ENCODE measurements at places on chromosomes 5 and 9.

DNA sequence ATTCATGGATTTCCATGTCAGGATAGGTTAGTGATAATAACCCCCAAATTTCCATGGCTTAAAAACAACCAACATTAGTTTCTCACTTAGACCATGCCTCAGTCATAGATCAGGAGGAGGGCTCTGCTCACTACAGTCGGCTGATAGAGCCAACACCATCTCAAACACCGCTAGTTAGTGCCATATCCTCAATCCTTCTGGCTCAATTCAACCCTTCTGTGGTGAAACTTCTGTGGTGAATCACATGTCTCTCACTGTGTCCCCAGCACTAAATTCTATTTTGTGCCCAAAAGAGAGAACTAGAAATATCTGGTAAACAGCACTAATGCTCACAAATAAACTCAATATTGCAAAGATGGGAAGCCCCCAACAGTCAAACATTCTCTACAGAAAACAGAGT, 21.1 kb downstream of the ECPAS start:
- no peak for DNase-seq

- no peak for DNase-seq
Observed at GRCh38 chr5:2217219-2217618, 334.5 kb upstream of the IRX4 start.

- no peak for DNase-seq
Observed at GRCh38 chr5:110909415-110909814, 162.1 kb upstream of the TSLP start.

GRCh38 chr5:53784596-53784995, 224.2 kb downstream of the NDUFS4 start:
- DNase-seq = no peak

- DNase-seq = peak; percentile 61
Observed at GRCh38 chr9:21802418-21803000, at the start of gene MTAP. MTAP (plus strand) TSS chr9:21802636; CDS start chr9:21802749, 113 bp downstream.

DNA sequence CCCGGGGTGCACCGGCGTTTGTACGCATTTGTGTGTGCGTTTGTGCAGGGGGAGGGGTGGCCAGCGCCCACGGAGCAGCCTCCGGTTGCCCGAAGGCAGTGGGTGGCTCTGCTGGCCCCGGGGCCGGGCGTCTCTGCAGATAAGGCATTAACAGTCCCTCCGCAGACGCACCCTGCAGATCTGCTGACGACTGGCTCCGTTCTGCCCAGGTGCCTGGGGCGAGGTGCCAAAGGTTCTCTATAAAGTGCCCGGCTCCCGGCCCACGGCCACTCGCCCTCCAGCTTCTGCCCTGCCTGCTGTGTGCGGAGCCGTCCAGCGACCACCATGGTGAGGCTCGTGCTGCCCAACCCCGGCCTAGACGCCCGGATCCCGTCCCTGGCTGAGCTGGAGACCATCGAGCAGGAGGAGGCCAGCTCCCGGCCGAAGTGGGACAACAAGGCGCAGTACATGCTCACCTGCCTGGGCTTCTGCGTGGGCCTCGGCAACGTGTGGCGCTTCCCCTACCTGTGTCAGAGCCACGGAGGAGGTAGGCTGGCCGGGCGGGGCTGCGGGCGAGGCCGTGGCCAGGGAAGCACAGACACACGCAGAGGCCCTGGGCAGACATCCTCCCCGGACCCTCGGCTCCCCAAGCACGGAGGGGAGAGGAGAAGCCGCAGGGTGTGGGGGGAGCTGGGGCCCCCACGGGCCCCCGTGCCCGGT, at the start of gene SLC6A19:
Gene SLC6A19, plus strand, starts transcription at position 269 of the 699 bp plus-strand sequence. Its CDS starts 56 bp downstream, at position 325.
- no peak for DNase-seq

DNA sequence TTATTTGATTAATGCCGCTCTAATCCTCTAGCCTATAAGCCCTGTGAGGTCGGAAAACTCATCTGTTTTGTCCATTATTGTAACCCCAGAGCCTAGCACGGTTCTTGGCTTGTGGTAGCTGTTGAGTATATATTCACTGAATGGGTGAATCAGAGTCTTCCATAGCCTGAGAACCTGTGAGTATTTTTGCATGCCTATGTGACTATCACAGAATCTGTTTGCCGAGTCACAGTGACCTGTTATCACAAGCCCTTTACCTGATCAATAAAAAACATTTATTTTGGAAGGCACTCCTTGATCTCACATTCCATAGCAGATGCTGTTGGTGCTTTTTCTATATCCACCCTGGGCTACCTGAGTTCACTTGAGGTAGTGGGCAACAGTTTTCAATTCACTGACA, 125.0 kb upstream of the STC2 start:
- no peak for DNase-seq

DNA sequence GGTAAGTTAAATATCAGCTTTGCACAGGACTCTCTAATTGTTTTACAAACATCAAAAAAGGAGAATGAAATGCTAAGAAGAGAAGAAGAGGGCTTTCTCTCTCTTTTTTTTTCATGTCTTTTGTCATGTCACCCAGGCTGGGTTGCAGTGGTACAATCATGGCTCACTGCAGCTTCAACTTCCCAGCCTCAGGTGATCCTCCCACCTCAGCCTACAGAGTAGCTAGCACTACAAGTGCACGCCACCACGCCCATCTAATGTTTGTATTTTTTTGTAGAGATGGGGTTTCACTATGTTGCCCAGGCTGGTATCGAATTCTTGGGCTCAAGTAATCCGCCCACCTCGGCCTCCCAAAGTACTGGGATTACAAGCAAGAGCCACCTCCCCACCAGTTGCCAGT, 18.6 kb downstream of the SERINC5 start:
- DNase-seq = no peak

DNA sequence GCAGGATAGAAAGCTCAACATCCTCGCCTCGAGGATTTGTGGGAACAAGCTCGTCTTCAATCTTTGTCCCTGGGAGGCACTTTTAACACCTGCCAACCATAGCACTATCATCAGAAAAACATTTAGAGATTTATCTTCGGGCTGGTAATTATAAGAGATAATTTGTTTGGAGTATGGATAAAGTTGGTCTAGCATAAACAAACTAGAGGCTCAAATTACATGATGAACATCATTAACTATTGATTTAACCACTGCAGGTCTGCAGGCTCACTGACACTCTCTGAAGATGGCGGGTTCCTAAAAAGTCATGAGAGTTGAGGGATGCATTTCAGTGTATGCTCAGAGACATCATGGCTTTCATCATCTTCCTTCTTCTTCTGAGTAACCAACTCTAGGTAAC, 25.8 kb upstream of the PCA3 start:
- no peak for DNase-seq

GRCh38 chr5:140594169-140594568, 29.5 kb downstream of the SLC35A4 start:
- no peak for DNase-seq

DNA sequence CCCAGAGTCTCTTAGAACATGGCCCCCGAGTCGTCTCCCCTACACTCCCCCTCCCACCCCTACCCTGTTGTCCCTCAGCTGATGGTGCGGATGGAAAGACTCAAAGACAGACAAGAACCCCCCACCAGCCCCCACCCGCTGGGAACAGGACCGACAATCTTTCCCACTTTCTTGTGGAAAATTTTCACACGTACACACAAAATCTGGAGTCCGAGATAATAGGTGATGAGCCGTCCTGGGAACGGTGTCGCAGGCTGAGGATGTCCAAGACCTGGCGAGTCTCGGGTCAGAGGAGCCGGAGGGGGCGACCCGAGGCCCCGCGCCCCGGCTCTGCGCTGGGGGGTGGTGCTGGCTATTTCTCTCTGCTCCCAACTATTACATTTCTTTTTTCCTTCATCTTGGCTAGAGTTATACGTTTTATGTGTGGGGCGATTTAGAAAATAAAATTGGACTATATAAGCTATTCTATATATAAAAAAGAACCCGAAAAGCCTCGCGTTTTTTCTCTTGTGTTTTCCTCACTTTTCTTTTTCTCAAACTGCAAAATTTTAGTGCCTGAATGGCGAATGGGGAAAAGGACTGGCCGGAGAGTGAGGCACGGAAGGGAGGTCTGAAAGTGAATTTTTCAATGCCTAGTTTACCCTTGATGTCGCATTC, 188.8 kb downstream of the MEF2C start:
- DNase-seq = no peak

DNA sequence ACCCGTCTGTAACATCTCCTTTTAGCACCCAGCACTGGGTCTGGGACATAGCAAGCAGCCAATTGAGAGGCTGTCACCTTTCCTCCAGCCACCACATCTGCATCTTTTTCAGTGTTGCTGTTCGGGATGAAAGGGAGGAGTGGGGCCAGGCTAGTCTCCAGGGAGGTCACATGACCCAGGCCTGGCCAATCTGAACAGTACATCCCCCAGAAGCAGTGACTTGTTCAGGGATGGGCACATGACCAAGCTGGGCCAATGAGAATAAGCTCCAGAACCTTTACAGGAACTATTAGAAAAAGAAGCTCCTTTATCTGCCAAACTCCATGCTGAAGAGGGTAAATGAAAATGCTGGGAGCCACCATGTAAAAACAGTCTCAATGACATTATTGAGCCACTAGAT, 359.0 kb downstream of the SLIT3 start:
- DNase-seq = no peak

DNA sequence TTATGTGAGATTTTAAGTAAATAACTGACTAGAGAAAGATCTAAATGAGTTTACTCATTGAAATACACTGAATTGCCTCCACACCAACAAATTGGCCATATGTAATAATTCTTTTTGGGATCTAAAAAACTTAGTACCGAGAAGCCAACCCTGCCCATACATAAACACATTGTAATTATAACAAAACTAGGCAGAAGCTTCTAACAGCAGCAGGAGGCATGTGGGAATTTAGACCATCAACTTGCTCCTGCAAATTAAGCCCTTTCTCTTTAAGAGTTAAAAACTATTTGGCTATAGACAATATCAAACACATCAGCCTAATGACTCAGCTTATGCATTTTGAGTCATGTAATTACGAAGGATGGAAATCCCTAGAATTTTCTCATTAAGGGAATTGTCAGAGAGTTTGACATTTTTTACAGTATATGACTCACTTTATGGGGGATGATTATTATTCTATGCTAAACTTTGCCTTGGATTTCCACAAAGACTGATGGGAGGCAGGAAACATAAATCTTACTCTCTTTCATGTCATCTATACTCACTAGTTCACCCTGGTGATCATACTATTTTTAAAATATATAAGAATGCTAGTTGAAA, 1.0 kb downstream of the IL7R start:
- no peak for DNase-seq

DNA sequence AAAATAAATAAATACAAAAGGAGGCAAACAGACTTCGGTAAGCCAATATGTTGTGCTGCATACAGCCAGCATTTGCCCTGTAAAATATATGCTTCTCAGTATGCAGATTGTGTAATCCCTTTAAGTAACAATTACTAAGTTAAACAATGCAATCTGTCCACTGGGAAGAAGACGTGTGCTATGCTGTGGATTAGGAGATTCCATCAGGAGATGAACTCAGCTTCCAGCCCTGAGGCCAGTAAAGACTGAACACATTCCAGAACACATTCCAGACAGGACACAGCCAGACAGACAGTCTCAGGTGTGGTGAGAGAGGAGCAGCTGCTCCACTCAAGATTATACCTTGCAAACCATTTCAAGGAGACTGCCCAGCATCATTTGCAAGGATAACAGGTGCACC, 97.8 kb downstream of the MPDZ start:
- no peak for DNase-seq

- DNase-seq = no peak
Observed at GRCh38 chr9:89375191-89375760, 57.0 kb downstream of the SECISBP2 start.

DNA sequence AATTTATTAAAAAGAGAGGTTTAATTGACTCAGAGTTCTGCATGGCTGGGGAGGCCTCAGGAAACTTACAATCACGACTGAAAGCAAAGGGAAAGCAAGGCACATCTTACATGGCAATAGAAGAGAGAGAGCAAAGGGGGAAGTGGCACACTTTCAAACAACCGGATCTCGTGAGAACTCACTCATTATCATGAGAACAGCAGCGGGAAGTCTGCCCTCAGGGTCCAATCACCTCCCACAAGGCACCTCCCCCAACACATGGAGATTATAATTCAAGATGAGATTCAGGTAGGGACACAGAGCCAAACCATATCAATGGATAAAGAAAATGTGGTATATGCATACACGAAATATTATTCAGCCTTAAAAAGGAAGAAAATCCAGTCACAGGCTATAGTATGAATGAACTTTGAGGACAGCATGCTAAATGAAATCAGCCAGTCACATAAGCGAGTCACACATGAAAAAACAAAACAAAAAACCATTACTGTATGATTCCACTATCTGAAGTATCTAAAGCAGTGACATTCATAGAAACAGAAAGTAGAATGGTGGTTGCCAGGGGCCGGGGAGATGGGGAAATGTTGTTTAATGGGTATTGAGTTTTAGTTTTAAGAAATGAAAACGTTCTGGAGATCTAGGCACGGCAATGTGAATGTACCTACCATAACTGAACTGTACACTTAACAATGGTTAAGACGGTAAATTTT, 83.4 kb upstream of the PCA3 start:
- DNase-seq = no peak

GRCh38 chr5:98880151-98880550, 48.7 kb downstream of the CHD1 start:
- DNase-seq = no peak

DNA sequence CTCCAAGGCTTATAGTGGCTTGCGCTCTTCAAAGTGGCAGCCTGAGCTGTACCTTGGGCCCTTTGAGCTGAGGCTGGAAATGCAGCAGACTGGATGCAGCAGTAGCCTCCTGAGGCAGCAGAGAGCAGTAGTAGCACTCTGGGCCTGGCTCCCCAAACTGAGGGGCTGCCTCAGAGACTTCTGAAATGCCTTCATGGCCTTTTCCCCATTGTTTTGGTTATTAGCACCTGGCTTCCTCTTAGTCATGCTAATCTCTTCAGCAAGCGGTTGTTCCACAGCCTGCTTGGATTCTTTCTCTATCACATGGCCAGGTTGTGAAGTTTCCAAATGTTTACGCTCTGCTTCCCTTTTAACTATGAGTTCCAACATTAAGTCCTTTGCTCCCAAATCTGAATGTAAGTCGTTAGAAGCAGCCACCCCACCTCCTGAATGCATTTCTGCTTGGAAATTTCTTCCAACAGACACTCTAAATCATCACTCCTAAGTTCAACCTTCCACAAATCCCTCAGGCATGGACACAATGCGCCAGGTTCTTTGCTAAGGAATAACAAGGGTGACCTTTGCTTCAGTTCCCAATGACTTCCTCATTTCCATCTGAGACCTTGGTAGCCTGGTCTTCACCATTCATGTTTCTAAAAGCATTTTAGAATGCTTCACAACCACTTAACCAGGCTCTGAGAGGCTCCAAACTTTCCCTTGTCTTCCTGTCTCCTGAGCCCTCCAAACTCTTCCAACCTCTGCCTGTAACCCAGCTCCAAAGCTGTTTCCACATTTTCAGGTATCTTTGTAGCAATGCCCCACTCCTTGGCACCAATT, 145.8 kb downstream of the ZDHHC21 start:
- no peak for DNase-seq

DNA sequence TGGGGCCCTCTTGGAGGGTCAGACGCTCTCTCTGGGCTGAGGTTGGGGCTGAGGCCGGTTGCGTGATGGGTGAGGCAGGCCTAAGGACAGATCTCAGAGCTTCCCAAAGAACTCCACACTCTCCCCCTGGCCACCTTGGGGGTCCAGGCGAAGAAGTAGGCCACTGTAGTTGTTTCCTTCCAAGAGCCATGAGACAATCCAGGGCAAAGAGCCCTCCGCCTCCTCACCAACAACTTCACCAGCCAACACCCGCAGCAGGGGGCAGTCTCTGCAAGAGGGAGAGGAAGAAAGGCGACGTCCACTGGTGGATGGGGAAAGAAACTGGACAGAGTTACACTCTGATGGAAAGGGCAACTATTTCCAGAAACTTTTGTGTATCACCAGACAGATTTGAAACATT, 10.7 kb downstream of the SLC35A4 start:
- DNase-seq = no peak

GRCh38 chr5:14298126-14298847, 155.1 kb downstream of the TRIO start:
- DNase-seq = no peak

Measured in brain pericyte (primary cell).